IMR-90 (cell line): ENCODE measurements at places on chromosomes 2 and 18. TPM values are rescaled to one million over a fixed set of nuclear protein-coding genes. Genes with fewer than 3 reads are reported as not detected.

Gene TACR1
- under 0.01 TPM in 2 replicates for total RNA-seq

GRCh38 chr2:182824056-182824766 is 42.2 kb downstream of the FRZB start:
- DNase-seq: no peak

DNA sequence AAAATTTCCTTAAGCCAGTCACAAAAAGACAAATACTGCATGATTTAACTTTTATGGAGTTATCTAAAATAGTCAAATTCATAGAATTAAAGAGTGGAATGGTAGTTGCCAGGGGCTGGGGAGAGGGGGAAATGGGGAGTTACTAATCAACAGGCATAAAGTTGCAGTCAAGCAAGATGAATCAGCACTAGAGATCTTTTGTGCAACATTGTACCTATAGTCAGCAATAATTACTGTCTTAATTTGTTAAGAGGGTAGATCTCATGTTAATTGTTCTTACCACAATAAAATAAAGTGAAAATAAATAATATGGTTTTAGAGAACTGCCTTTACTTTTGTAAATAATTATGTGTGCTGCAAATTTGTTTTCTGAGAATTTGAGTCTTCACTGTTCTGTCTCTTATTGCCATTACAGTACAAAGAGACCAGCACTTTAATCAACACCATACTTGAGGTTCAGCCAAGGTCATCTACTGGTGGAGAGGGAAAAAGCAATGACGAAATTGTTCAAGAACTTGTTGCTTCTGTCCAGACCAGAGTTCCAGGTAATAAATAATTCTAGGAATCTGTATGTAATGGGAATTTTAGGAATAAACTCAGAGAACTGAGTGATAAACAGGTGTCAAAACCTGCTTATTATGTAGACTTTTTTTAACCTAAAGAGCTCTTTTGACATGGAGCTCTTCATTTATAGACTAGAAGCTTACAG is 75.5 kb downstream of the TRABD2A start:
- peak; percentile 44 for DNase-seq

- no peak for DNase-seq
These were observed 87.8 kb downstream of the UPP2 start for GRCh38 chr2:158189526-158189925.

Gene TEX44
- not detected in 2 replicates for total RNA-seq

DNA sequence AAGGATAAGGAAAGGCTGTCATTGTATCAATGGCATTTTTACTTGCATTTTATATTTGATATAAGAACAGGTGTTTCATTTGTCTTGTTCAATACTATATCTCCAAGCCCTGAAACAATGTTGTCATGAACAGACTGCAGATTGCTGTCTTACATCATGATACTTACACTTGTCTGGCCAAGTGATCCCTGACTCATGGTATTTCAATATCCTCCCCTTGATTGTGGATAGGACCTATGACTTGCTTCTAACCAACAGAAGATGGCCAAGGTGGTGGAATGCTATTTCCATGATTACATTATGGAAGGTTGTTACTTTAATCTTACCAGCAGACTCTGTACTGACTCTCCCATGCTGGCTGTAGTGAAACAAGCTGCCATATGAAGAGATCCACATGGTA is 471.1 kb downstream of the CCDC85A start:
- no peak for DNase-seq

- DNase-seq: no peak
These were observed 97.1 kb upstream of the PXDN start for GRCh38 chr2:1841461-1841860.

Gene TSGA10
- total RNA-seq: 0.54 and 1.1 TPM in 2 replicates

Gene RGPD3
- 0.18 and 0.56 TPM in 2 replicates for total RNA-seq

DNA sequence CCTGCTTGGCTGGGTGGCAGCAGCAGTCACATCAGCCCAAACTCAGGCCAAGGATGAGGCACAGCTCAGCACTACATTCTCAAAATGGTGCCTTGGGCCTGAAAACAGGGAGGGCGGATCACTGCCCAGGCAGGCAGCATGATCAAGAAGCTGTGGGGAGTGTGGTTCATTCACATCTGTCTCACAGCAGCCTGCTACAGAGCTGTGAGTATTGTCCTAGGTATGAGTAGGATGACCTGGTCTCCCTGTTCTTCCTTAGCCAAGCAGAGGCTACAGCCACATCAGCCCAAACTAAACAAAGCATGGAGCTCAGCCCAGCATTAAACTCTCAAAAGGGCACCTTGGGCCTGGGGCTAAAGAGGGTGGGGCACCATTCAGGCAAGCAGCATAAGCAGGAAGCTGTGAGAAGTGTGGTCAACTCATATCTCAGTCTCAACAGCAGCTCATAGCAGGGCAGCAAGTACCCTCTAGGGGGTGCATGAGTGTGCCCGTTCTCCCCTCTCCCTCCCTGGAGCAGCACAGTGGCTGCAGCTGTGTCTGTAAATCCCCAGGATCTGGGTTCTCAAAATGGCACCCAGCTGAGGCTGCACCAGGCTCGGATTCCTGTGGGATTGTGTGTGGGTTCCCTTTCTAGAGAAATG is 139.6 kb downstream of the TRABD2A start:
- peak; percentile 43 for DNase-seq

DNA sequence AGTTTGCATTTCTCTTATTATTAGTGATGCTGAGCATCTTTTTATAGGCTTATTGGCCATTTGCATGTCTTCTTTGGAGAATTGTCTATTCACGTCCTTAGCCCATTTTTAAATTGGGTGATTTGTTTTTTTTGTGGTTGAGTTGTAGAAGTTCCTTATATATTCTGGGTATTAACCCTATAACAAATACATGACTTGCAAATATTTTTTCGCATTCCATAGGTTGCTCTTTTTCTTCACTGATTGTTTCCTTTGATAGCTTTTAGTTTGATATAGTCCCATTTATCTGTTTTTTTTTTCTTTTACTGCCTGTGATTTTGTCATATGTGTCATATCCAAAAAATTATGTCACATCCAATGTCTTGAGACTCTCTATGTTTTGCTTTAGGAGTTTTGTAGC is 243.6 kb downstream of the GPD2 start:
- no peak for DNase-seq

GRCh38 chr2:54605836-54606235 is 117.6 kb upstream of the EML6 start:
- DNase-seq: peak; percentile 53

Gene PLEKHH2
- 1.7 and 2.0 TPM in 2 replicates for total RNA-seq

Gene B3GNT7
- total RNA-seq: under 0.01 TPM in 2 replicates
